ENCODE measurements at places on chromosomes 1 and 21.

GRCh38 chr1:238960071-238960470 lies 426.3 kb upstream of the CHRM3 start:
- no peak for DNase-seq

DNA sequence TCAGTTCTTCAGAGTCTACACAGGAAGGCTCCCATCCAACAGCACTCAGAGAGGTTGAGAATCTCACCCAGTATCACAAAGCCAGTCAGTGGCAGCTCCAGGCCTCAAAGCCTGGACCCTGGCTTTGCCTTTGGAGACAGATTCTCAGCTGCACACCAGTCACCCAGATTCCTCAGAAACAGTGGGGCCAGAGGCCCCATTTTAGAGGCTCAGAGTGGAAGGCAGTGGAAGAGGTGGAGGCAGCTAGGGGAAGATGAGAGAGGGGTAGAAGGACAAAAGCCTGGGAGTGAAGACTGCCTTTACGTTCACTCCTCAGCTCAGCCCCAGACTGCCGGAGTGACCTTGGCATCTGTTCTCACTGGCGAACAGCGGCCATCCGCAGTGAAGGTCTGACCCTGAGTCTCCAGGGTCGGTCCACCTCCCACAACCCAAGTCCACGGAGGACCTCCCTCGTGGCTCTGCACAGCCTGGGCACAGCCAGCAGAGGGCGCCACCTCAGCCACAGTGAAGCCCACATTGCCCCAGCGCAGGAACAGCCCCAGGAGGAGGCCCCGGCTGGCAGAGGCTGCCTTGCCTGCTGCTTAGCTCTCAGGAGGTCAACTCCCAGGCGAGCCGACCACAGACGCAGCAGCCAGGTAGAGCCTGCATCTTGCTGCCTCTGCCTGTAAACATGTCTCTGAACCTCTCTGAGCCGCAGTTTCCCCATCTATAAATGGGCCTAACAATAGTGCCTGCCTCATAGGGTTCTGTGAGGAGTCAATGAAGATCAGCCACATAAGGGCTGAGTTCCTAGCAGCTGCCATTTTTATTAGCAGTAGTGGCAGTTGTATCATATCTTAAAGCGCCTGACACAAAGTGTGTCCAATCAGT lies 5.9 kb upstream of the FNDC5 start:
- peak; percentile 61 for DNase-seq

GRCh38 chr1:170935231-170935630 lies at the start of gene MROH9:
TSS of gene MROH9 (plus strand) at chr1:170935534. CDS start at chr1:170945557, 10,023 bp downstream.
- DNase-seq, result no peak

GRCh38 chr1:210233495-210234328 lies 1.1 kb downstream of the SERTAD4 start:
- no peak for DNase-seq

GRCh38 chr1:960363-961131 lies at the start of gene KLHL17:
TSS of gene KLHL17 (plus strand) at chr1:960584. CDS start at chr1:960694, 110 bp downstream.
- DNase-seq, result peak; percentile 75

- DNase-seq, result no peak
These were observed 83.9 kb downstream of the SMYD2 start for GRCh38 chr1:214364786-214365295.

Data from CD4-positive, alpha-beta T cell treated with Interleukin-4 for 4 hours (primary cell).